Suprapubic skin (tissue), 4 donors: ENCODE measurements at places on chromosomes 5 and 9. TPM values are rescaled to one million over a fixed set of nuclear protein-coding genes. Genes with fewer than 3 reads are reported as not detected.

- H3K4me1 ChIP-seq = peaks cover 48% of the 10 kb centered on the region
- peak within 1 kb of the TSS; percentile 70 for H3K27ac ChIP-seq
- H3K27me3 ChIP-seq = no peaks in the 10 kb centered on the region
- no peaks in the 10 kb centered on the region for H3K36me3 ChIP-seq
Measured at GRCh38 chr9:16870596-16871335, at the start of gene BNC2. TSS of gene BNC2 (minus strand) at chr9:16870670. CDS start at chr9:16870648, 22 bp downstream.

- peak overlapping the region; percentile 91 for H3K27ac ChIP-seq
- peaks cover 38% of the 10 kb centered on the region for H3K4me1 ChIP-seq
- no peaks in the 10 kb centered on the region for H3K36me3 ChIP-seq
- no peak for DNase-seq
- H3K4me3 ChIP-seq = peak overlapping the region; percentile 87
Measured at GRCh38 chr9:105245891-105246161, 1.4 kb downstream of the SLC44A1 start.

- H3K36me3 ChIP-seq = no peaks in the 10 kb centered on the region
- no peaks in the 10 kb centered on the region for H3K27me3 ChIP-seq
Measured at GRCh38 chr5:109959652-109960051, 269.9 kb downstream of the MAN2A1 start.

DNA sequence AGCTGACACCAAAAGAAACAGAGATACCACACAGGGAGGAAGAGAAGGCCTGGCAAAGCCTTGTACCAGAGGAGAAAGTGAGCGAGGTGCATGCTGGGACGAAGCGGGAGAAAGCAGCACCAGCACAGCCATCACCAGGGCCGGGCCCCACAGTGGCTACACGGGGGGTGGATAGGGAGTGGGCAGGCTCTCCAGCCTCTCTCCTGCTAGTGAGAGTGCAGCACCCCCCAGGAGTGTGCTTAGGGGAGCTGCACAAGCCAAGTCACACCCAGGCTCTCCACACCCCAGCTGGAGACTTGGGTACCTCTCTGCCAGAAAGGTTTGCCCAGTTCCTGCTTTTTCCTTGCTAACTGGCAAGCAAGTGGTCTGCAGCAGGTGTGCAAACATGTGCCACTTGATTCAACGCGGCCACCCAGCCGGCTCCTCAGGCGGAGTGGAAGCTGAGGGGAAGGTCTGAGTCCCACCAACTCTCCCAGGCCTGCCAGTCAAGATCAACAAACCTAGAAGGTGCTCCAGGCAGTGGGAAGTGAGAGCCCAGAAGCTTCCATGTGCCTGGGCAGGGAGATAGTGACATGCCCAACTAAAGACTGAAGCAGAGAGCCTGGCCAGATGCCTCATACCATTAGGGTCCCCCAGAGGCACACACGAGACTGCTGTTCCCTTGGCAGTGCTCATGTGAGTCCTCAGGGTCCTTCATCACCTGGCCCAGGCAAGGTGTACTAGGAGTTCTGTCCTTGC, 39.9 kb downstream of the BICD2 start:
- no peak for DNase-seq
- no peaks in the 10 kb centered on the region for H3K27me3 ChIP-seq
- H3K4me1 ChIP-seq = peaks cover 70% of the 10 kb centered on the region
- peaks cover 48% of the 10 kb centered on the region for H3K36me3 ChIP-seq

NNT gene
- total RNA-seq = 23.9 TPM

DNA sequence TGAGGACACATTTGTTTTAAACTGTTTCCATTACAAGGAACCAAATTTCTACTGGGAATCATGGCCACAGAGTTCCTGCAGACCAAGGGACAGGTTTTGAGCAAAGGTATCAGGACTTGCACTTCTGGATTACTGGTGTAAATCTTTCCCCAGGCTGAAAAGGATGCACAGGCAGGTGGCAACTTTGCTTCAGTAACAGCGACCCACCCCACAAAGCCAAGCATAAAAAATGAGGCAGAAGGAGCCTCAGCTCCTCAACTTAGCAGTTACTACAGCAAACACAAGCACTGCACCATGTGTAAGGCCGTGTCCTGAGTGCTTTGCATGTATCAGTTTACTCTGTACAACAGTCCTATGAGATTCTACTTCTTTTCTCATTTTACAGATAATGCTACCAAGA, 251.9 kb downstream of the EBF1 start:
- H3K4me1 ChIP-seq = no peaks in the 10 kb centered on the region
- H3K4me3 ChIP-seq = no peak overlapping the region
- no peaks in the 10 kb centered on the region for H3K27me3 ChIP-seq
- no peak overlapping the region for H3K27ac ChIP-seq
- no peaks in the 10 kb centered on the region for H3K36me3 ChIP-seq
- DNase-seq = no peak

DNA sequence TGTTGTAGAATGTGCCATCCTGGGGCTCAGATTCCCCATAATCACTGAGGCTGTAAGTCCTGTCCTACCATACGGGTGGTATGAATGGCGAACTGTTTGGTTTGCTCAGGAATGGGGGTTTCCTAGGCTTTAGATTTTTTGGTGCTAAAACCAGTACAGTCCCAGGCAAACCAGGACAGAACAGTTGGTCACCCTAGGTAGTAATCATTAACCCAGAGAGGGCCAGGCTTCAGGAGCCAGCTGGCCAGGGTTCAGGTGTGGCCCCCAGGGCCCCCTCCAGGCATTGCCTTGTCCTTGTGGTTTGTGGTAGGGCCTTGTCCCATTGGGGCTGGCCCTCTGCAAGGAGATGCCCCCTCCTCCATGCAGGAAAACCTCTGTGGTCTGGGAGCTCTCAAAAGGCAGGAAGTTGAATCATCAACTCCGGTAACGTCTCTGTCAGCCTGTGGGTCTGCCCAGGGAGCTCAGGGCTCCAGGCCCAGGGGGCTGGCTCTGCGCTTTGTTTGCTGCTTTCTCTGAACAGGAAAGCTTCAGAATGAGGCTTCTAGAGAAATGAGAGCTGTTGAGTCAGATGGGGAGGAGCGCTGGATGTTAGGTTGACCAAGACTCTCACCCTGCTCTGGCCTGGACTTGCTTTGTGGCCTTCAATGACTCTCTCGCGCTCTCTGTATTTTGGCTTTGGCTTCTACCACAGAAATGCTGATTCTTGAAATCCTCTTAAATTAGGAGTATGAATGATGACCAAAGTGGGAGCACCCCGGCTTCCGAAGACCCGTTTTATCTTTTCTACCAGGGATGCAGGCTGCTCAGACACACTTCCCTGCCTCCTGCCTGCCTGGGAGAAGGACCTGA, 22.2 kb upstream of the JADE2 start:
- no peaks in the 10 kb centered on the region for H3K27me3 ChIP-seq
- no peak overlapping the region for H3K4me3 ChIP-seq
- H3K36me3 ChIP-seq = no peaks in the 10 kb centered on the region

C9orf50 gene
- not detected for total RNA-seq

GRCh38 chr5:36521838-36522745, 84.3 kb upstream of the SLC1A3 start:
- H3K4me1 ChIP-seq = peaks cover 16% of the 10 kb centered on the region
- H3K27ac ChIP-seq = peak overlapping the region; percentile 49
- H3K4me3 ChIP-seq = no peak overlapping the region
- no peaks in the 10 kb centered on the region for H3K27me3 ChIP-seq

DNA sequence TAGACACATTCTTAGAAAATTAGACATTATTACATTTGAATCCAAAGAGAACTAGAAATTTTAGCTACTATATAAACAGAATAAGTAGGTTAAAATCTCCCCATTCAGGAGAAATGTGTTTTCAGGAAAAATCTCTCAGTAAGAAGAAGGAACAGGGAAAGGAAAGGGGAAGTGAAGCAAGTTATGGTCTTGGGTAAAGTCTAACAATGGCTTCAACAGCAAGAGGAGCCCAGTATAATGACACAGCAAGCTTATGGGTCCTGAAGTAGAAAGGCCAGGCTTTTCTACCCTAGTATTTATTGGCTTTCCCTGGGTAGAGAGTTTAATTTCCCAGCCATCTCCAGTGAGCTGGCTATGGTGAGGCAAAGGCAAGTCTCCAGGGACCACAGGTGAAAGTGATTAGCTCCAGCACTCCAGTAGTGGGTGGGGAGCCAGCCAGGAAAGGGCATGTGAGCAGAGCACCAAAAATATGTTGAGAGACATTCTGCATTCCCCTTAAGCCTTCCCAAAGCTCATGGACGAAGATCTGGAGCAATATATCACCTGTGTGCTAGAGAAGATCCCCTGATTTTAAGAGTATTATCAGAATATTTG, 981.7 kb downstream of the NR2F1-AS1 start:
- H3K27me3 ChIP-seq = no peaks in the 10 kb centered on the region
- no peaks in the 10 kb centered on the region for H3K36me3 ChIP-seq
- no peak overlapping the region for H3K4me3 ChIP-seq
- H3K27ac ChIP-seq = no peak overlapping the region
- H3K4me1 ChIP-seq = no peaks in the 10 kb centered on the region
- no peak for DNase-seq

DNA sequence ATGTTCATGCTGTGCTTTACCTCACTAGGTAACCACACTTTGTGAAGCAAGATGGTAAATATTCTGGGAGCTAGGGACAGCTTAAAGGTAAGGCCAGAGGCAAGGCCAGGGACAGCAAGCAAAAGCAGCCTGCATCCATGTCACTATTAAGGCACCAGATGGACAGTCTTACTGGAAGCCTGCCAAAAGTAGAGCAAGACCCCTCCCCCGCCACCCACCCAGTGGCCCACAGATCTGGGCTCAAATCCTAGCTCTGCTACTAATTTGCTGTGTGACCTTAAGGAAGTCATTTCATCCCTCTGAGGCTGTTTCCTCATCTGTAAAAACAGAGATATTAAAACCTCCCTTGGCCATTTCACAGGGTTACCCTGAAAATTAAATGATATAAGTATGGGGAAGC, 13.2 kb upstream of the ERMP1 start:
- DNase-seq = no peak
- no peak overlapping the region for H3K27ac ChIP-seq
- no peak overlapping the region for H3K4me3 ChIP-seq
- H3K27me3 ChIP-seq = no peaks in the 10 kb centered on the region

DNA sequence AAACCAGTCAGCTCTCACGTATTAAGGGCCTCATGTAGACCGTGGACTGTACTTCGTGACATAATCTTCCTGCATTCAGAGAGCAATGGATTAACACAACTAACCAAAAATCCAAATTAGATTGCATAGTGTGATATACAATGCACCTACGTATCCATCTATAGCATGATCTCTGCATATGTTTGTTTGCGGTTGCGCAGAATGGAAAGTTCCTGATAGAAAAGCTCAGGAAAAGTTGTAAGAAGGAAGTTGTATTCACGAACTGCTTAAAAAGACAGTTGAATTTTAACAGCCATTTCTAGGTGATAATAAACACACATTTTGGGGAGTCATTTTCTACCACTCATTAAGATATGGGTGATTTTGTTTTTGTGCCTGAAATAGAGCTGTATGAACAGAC, 869.0 kb downstream of the TLE4 start:
- DNase-seq = no peak
- H3K4me1 ChIP-seq = no peaks in the 10 kb centered on the region
- no peak overlapping the region for H3K27ac ChIP-seq
- H3K36me3 ChIP-seq = no peaks in the 10 kb centered on the region
- no peak overlapping the region for H3K4me3 ChIP-seq

STK32A gene
- total RNA-seq = 8.8 TPM

GRCh38 chr9:36217256-36217968, 26.7 kb downstream of the CLTA start:
- no peak for DNase-seq
- no peak overlapping the region for H3K27ac ChIP-seq
- H3K36me3 ChIP-seq = peaks cover 72% of the 10 kb centered on the region
- H3K27me3 ChIP-seq = no peaks in the 10 kb centered on the region
- H3K4me3 ChIP-seq = no peak overlapping the region

DNA sequence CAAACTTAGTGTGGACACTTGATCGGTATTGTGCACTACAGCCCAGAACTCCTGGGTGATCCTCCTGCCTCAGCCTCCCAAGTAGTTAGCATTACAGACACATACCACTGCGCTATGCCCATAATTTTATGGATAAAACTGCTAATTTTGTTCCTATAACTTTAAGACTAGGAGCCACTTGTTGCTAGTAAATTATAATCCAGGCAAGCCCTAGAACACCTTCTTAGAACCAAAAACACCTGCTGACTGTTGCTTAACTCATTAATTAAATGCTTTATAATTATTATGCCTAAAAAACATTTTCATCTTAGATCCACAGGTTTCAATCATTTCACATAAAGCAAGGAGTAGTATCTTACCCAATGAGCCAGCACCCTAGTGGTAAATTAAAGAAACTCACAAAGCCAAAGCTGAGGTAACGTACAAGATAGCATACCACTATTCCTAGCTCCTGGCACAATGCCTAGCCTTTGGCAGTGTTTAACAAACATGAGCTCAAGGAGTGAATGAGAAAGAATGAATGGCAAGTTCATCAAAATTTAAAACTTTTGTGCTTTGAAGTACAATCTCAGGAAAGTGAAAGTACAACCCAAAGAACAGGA, 5.4 kb downstream of the MRPS27 start:
- H3K4me1 ChIP-seq = peaks cover 14% of the 10 kb centered on the region
- H3K36me3 ChIP-seq = peaks cover 27% of the 10 kb centered on the region
- no peak for DNase-seq
- no peaks in the 10 kb centered on the region for H3K27me3 ChIP-seq
- no peak overlapping the region for H3K4me3 ChIP-seq

FAM78A gene
- total RNA-seq = 2.0 TPM

- peak; percentile 83 for DNase-seq
- H3K27me3 ChIP-seq = no peaks in the 10 kb centered on the region
- peaks cover 39% of the 10 kb centered on the region for H3K4me1 ChIP-seq
- H3K36me3 ChIP-seq = no peaks in the 10 kb centered on the region
Measured at GRCh38 chr9:114616684-114617520, 5.8 kb downstream of the TMEM268 start.

SPINK13 gene
- total RNA-seq = not detected

GRCh38 chr5:61647672-61648071, 315.6 kb downstream of the ZSWIM6 start:
- H3K36me3 ChIP-seq = no peaks in the 10 kb centered on the region
- DNase-seq = no peak
- H3K4me3 ChIP-seq = no peak overlapping the region
- peaks cover 3% of the 10 kb centered on the region for H3K27me3 ChIP-seq
- H3K27ac ChIP-seq = no peak overlapping the region

DNA sequence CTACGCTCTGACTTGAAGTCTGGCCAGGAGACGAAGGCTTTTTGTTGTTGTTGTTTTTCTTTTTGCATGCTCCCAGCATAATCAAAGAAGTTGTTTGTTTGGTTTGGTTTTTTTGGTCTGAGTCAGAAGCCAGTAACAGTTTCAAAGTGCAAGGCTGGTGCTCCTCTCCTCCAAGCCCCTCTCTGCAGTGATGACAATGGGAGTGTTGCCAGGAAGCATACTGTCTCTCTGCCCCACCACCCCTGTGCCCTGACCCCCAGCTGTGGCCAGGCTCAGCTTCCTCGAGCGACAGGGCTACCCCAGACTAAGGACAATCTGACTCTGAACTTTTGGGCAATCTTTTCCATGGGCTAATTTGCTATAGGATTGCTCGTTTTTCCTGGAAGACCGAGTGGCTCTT, 173.8 kb upstream of the PITX1 start:
- H3K4me1 ChIP-seq = no peaks in the 10 kb centered on the region
- H3K36me3 ChIP-seq = no peaks in the 10 kb centered on the region
- H3K27ac ChIP-seq = no peak overlapping the region
- H3K4me3 ChIP-seq = no peak overlapping the region

DNA sequence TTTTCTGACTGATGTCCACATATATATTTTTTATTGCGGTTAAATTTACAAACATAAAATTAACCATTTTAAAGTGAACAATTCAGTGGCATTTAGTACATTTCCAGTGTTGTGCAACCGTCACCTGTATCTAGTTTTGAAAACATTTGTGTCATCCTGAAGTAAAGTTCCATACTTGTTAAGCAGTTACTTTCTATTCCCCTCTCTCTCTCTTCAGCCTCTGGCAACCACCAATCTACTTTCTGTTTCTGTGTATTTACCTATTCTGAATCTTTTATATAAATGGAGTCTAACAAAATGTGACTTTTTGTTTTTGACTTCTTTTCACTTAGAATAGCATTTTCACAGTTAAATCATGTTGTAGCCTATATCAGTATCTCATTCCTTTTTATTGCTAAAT, 480.1 kb upstream of the SMARCA2 start:
- no peaks in the 10 kb centered on the region for H3K36me3 ChIP-seq
- H3K27me3 ChIP-seq = no peaks in the 10 kb centered on the region
- H3K4me1 ChIP-seq = no peaks in the 10 kb centered on the region
- no peak overlapping the region for H3K27ac ChIP-seq
- H3K4me3 ChIP-seq = no peak overlapping the region
